AG10803 (cell line): ENCODE measurements at places on chromosomes 12 and 14.

DNA sequence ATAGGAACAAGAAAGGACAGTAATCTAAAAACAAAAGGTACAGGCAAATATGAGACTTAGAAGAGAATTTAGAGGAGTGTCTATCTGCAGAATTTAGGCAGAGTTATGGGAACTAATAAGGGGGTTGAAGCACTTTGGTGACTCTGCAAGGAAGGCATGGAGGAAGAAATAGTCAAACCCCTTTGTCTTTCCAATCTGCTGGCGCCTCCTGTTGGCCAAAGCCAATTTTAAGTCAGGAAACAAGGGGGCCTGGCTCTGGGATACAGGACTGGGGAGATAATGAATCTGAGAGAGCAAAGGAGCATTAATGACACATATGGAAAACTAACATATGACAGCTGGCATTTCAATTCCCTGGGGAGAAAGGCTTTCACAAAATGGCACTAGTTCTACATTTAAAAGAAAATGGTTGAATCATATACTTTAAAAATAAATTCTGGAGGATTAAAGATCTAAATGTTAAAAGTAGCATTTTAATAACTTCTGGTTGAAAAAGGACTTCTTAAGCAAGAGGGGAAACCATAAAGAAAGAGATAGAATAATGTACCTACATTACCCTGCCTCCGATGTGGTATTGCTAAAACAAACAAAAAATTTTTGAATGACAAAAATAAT is 48.5 kb upstream of the CSRP2 start:
- peak; percentile 55 for DNase-seq

DNA sequence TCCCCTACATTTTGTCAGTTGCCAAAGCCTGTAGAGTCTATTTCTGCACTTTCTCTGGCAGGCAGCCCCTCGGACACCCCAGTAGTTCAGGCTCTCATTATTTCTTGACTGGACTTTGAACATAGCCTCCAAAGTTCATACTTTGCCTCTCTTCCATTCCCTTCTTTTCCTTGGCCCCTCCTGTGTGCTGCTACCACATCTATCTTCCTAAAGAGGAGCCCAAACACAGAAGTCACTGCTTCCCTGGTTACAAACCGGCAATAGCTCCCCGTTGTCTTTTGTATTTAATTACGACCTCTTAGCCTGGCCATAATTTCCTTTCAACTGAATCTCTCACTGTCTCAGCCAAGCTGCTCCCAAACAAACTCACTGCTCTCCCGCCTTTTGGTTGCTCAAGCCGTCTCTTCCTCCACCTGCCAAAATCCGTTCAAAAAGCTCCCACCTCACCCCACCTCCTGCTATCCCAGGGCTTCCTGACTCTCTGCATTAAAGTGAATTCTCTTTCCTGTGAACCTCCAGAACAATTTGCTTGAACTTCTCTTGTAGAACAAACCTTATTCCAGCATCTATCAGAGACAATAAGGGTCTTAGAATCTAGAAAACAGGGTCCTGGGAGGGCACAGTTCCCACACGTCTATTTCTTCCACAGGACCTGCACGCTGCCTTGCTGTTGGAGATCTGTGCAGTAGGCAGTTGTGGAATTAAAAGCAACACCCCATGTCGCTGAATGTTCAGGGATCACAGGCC is 46.9 kb downstream of the PRMT8 start:
- DNase-seq: no peak

- DNase-seq: no peak
Observed at GRCh38 chr12:66500841-66501240, 178.0 kb downstream of the GRIP1 start.

DNA sequence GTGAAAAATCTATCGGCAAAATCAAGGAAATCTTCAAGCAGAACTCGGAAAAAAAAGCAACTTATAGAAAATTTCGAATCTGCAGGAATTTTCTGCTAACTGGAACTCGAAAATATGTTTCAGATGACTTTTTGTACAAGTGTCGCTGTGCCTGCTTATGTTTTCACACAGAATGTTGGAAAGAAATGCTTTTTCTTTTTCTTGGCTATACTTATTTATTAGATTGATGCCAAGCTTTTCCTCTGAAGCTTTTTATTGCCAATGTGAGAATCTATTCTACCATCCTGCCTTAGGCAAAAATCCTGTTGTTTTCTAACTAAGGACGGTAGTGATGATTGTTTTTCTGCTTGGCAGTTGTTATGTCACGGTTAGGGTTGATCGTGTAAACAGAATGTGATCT is 65.8 kb downstream of the TRHDE start:
- no peak for DNase-seq

DNA sequence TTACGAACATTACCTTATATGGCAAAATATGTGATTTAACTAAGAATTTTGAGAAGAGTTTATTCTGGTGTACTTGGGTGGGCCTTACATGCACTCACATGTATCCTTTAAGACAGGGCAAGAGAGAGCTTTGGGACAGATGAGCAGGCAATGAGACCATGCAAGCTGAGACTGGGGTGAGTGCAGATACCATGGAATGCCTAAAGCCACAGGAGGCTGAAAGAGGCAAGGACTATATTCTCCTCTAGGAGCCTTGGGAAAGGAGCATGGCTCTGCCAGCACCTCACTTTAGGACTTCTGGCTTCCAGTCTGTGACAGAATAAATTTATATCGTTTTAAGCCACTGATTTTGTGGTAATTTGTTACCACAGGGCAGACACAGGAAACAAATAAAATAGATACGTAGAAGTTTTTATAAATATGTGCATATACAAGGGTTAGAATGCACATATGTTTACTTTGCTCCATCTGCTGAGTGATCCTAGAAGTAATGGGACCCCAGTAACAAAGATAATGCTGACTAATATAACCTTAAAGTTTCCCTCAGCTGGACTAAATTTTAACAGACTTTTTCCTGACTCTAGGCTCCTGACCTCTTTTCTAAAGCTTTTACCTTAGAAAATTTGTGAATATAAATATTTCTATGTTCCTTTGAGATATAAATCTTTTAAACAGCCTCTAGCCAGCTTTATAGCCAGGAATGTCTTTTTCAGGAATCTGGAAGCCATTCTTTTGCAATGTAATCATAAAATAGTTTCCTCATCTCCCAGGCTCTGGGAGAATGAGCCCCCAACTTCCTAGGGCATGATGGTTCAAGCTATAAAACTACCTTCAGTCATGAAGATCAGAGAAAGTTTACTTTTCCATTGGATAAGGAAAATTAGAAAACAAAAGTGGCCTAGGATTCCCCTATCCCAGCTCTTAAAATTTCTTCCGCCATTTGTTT is 216.8 kb downstream of the PPFIA2 start:
- DNase-seq: no peak

DNA sequence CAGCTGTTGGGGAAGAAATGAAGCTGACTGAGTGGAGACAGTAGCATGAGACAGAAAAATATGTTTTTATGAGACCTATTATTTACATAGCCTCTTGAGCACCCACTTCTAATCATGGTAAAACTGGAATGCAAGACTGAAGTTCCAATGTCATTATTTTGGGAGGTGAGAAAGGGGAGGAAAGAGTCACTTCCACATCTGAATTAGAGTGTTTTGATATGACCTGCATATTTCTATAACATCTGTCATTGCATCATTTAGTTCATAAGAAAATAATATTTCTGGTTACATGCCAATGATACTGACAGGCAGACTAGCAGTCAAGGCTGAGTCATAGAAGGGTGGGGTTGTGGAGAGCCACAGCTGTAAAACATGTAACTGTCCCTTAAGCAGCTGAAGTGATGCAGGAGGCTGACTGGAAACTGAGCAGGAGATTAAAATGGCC is 26.7 kb downstream of the NTN4 start:
- DNase-seq: peak; percentile 80

DNA sequence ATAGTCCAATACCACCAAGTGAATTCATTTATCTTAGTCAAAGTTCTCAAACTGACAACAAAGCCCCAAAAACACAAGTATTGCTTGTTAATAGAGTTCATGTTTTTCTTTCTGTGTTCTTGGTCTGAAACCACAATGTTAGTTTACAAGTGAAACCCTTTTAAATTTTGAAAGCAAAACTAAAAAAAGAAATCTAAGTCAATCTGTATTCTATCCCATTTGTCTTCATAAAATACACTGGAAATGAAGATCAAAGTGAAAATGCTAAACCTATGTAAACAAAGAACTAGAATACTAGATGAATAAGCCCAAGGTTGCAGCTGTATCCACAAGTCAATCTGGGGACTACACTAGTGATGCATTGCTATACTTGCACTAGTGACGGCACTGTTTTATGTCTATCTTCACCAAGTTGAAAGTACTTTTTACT is 10.4 kb downstream of the MAP4K5 start:
- no peak for DNase-seq

DNA sequence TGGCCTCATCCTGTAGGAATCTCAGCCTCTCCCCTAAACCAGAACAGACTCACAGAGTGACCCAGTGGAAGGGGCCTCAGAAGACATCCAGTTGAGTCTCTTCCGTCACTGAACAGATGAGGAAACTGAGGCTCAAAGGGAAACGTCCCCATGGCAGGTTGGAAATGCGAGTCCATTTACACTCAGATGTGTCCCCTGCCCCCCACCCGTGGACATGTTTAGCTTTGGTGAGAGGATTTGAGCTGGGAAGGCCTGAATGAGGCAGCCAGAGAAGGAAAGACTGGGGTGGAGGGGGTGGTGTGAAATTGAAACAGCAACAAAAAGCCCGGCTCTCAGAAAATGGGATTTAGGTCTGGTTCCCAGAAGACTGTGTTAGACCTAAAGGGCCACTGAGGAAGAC is 1.7 kb downstream of the FAIM2 start:
- no peak for DNase-seq

GRCh38 chr12:115750340-115750739 is 527.2 kb downstream of the MED13L start:
- DNase-seq: no peak

DNA sequence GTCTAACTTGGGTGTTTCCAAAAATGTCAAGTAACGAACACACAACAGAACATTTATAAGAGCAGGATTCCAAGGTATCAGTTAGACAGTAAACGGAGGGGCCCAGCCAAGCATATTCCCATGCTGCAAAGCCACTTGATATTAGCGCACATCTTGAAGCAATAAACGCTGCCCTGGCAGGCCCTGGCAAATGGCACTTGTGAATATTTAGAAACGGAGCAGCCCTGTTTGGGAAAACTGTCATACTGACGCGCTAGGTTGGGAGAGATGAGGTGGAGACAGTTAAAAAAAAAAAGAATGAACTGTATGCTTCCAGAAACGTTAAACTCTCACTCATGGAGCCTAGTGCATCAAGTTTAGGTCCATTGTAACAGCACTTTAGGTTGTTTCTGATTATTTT is 9.3 kb downstream of the DGLUCY start:
- no peak for DNase-seq

- no peak for DNase-seq
Observed at GRCh38 chr14:104544362-104544961, 35.1 kb upstream of the C14orf180 start.

DNA sequence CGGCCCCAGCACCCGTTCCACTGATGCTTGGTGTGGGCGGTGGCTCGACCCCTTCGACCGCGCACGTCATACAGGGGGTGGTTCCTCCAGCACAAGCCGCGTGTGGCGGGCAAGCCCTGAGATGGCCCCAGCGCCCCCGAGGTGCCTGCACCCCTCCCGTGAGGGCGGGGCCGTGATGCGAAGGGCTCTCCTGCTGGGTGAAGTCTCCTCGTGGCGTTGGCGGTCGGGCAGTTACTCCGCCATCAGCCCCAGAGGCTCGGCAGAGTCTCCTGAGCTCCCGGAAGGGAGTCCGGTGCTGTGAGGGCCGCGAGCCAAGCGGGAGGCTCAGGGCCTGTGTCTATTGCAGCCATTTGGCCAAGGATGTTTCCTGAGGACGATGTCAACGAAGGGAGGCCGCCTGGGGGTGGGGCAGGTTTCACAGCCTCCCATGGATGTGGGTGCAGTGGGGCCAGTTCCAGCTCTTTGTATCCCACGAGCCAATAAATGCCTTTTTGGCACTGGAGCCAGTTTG is 78.1 kb upstream of the GALNT9 start:
- no peak for DNase-seq

DNA sequence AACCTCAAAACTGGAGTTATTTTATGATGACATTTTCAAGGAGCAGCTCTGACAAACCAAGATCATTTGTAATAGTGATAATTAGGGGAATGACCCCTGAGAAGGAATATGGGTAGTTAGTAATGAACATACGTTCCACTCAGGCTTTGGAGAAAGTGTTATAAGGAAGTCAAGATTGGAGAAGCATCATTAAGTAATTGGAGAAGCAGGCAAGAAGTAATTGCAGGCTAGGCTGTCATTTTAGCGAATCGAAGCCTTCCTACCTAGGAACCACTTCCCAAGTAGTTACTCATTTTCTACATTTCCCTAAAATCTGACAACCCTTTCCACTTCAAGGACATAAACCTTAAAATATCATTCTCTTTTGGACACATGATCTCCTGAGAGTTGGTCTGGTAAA is 1.2 kb downstream of the EDDM3B start:
- DNase-seq: no peak

DNA sequence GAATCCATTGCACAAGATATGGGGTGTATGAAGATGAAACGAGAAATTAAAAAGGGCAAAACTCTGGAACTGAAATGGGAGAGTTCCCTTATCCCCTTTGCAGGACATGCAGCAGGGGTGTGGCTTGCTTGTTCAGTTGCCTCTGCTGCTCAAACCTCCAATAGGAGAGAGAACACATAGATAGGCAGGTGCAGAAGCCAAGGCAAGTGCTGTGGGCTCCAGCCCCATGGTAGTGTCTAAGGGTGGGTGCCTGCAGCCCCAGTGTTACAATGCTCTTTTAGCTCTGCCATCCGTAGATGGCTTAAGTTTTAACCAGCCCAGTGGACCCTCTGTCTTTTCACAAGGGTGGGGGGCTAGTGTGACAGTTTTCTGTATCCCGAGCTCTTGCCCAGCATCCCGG is 69.7 kb downstream of the CMAS start:
- no peak for DNase-seq

GRCh38 chr14:28671425-28671824 is 95.2 kb upstream of the FOXG1 start:
- no peak for DNase-seq

GRCh38 chr12:72173974-72174373 is 98.2 kb upstream of the TRHDE start:
- no peak for DNase-seq

GRCh38 chr12:6478416-6478815 is 7.9 kb upstream of the VAMP1 start:
- peak; percentile 83 for DNase-seq

- no peak for DNase-seq
Observed at GRCh38 chr14:26599291-26599690, 1.5 kb upstream of the NOVA1 start.

DNA sequence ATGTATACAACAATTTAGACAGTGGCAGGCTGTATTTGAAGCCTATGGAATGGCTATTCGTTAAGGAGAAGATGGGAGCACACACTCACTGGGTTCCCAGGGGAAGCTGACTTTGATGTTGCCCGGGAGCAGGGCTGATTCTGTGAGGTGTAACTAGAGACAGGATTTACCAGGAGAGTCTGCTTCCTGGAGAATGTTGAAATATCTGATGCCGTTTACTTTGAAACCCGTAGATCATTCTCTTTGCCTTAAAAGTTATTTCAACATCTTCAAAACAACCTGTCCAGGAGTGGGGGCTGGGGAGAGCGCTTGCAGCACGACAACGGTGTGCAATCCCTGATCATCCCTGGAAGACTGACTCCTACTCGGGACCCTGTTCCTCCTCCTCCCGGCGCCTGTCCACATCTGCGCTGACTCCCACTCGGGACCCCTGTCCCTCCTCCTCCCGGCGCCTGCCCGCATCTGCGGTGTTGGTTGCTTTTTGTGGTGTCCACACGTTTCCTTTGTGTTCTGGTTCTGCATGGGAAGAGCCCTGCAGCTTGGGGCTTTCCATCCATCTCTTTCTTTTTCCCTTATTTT is 72.6 kb downstream of the AACS start:
- DNase-seq: no peak
